ENCODE measurements at places on chromosomes 6 and 20.
A peak's percentile ranks its signal among the peaks of the same experiment; 100 is the strongest.

DNA sequence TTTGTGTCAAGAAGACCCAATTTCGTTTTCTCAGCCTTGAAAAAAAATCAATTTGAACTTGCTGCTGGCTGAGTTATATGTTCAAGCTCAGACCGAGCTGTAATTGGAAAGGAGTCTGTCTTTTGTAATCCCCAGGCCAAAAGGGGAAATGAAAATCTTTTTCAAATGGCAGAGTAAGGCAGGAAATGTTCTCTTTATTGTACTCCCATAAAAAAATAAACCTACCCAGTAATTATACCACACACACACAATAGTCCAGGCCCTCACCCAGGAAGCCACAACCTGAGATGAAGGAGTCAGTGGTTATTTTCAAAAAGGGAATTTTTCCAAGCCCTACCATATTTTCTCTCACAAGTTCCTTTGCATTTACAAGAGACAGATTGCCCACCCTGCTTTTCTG is 45.3 kb downstream of the CLIC5 start:
- no peak for DNase-seq

DNA sequence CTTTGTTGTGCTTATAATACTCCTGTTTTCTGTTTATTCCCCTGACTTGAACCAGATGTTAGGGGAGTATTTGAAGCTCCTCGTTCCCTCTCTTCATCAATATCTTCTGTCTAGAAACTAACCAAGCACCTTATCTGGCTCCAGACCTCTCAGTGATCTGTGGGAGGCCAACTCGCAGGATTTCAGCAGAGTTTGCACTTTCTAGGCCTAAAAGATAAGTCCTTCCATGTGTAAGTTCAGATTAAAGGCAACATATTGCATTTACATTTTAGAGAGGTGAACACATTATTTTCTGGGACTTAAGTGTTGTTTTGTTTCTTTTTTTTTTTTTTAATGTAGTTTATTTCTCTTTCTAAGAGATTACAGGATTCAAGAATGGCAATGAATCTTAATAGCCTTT is 139.4 kb upstream of the AKAP12 start:
- no peak for DNase-seq

- no peak for DNase-seq
These were observed 48.7 kb downstream of the HLA-DPB1 start for GRCh38 chr6:33124525-33124901.

- DNase-seq, result no peak
These were observed 49.1 kb upstream of the CEP85L start for GRCh38 chr6:118700531-118700930.

GRCh38 chr6:112560651-112561050 is 213.5 kb downstream of the RFPL4B start:
- DNase-seq, result no peak

DNA sequence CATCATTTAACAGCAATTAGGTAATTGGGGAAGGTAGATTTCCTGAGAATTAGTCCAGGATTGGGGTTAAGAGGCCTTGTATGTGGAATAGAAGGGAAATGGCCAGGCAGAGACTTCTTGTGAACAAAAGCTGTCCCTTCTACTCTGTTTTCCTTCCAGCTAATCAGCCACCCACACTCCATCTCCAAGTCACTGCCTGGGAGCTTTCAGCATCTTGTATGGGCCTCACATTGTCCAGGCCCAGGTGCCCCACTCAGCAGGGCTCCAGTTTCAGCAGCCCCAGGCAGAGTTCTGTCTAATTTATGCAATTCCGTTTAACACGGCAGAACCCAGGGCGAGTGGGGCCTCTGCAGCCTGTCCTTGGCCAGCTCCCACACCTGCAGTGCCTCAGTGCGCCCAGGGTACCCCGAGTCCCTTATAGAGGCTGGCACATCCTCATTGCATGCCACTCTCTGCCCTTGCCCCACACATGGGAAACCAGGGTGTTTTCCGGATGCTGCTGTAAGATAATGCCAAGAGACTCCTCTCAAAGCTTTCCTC is 113.0 kb downstream of the EDN3 start:
- DNase-seq, result no peak

- DNase-seq, result no peak
These were observed 36.9 kb downstream of the CBFA2T2 start for GRCh38 chr20:33526769-33527168.

GRCh38 chr6:111087106-111087835 is at the start of gene SLC16A10:
TSS of gene SLC16A10 (plus strand) at chr6:111087503. CDS start at chr6:111087753, 250 bp downstream.
- DNase-seq, result peak; percentile 33

Data from iPS DF 19.7 (cell line).